Tibial nerve (tissue), 4 donors: ENCODE measurements at places on chromosomes 1 and 21. TPM values are rescaled to one million over a fixed set of nuclear protein-coding genes. Genes with fewer than 3 reads are reported as not detected.

Gene S100B
- 1,153 TPM for total RNA-seq

Gene GNAI3
- 4.5 TPM for total RNA-seq

Gene YTHDF2
- total RNA-seq, result 42.8 TPM

Gene BSND
- total RNA-seq, result not detected

Gene TFF2
- total RNA-seq, result not detected

Gene C1QB
- total RNA-seq, result 448 TPM

Gene LCA5L
- total RNA-seq, result 1.9 TPM

Gene PTGFR
- total RNA-seq, result 10.8 TPM

Gene TEX38
- not detected for total RNA-seq

GRCh38 chr1:164565357-164565756 is 6.4 kb downstream of the PBX1 start:
- DNase-seq, result no peak

DNA sequence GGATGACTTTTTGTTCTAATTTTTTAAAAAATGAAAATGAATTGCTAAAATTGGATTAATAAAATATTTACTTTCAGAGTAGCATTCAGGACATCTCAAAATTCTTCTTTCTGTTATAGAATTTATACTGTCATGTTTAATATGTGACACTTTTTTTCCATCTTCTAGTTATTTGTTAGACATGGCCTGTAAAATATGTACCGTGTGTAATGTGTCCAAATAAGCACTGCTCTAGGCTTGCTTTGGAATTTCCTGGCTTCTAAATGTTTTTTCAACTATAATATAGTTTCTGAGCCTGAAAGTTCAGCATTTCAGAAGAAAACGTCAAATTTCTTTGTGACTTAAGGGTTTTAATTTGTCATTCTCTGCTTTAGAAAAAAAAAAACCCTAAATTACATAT is 243.6 kb downstream of the DNM3 start:
- DNase-seq, result no peak

GRCh38 chr1:28099050-28099769 is 10.8 kb upstream of the EYA3 start:
- no peak for DNase-seq

DNA sequence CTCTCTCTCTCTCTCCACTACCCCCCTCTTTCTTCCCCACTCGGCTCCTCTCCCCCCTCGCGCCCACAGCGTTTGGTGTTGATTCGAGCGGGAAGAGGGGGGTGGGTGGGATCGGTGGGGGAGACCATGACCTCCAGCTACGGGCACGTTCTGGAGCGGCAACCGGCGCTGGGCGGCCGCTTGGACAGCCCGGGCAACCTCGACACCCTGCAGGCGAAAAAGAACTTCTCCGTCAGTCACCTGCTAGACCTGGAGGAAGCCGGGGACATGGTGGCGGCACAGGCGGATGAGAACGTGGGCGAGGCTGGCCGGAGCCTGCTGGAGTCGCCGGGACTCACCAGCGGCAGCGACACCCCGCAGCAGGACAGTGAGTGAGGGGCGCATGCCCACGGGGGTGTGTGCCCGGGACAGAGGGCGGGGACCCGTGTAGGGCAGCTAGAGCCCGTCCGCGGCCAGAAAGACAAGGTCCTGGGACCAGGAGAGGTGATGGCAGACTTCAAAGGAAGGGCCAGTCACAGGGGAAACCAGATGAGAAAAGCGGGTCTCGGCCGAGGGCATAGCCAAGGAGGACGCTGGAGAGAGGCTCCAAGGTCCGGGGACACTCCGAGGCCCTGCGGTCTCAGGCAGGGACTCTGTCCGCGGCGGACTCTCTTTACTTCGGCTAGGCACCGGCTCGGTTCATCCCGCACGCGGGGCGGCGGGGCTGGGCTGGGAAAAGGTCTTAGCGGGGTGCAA is at the start of gene PRRX1:
TSS of gene PRRX1 (plus strand) at position 39 of the 735 bp plus-strand sequence. CDS start at position 127, 88 bp downstream.
- DNase-seq, result no peak

DNA sequence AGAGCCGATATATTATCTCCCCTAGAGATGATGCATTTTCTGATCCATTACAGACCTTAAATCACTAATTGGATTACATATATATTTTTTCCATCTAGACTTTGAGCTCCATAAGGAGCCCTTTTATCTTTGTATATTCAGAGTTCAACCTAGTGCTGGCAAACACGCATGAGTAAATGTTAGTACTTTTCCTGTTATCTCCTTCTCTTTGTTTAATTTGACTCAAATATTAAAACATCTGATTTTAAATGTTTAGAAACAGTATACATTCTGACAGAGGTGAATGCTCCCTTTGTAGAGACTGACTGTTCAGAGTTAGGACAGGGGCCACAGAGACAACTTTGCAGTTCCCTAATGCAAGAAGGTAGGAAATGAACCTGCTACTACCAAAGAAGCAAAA is 37.1 kb downstream of the EIF2B3 start:
- no peak for DNase-seq

DNA sequence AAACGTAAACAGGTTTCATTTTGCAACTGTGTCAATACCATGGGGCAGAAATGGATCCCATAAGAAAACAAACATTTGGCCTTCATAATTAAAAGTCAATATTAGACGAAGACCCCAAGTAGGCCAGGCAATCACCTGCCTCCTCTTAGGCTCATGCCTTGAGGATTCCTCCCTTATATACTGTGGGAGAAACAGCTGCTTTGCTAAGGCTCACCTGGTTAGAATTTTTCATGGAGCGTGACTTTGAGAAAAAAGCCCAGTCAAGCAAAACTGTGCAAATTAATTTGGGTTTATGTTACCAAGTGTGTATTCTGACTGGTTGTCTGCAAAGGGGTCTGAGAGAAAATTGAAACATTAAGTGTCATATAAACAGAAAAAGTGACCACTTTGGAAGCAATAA is 605.3 kb upstream of the USP24 start:
- DNase-seq, result no peak

DNA sequence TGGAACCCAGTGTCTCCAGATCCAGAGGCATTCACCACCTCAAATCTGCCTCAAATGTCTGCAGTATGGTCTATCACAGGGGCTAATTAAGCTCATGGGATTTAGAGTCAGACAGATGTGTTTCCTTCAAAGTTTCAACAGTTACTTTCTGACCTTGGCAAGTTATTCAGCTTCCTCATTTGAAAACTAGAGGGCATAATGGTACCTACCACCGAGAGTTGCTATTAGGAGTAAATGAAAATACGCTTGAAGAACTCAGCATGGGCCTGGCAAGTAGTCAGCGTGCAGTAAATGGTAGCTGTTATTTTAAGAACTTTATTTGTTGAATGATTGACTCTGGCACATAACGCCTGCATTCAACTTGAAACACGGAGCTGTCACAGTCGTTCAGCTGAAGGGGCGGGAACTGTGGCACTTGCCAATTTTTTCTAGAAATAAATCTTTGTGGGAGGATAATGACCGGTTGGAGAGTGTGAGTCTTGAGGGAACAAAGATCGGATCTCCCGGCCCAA is 1.2 kb upstream of the CAP1 start:
- DNase-seq, result no peak

DNA sequence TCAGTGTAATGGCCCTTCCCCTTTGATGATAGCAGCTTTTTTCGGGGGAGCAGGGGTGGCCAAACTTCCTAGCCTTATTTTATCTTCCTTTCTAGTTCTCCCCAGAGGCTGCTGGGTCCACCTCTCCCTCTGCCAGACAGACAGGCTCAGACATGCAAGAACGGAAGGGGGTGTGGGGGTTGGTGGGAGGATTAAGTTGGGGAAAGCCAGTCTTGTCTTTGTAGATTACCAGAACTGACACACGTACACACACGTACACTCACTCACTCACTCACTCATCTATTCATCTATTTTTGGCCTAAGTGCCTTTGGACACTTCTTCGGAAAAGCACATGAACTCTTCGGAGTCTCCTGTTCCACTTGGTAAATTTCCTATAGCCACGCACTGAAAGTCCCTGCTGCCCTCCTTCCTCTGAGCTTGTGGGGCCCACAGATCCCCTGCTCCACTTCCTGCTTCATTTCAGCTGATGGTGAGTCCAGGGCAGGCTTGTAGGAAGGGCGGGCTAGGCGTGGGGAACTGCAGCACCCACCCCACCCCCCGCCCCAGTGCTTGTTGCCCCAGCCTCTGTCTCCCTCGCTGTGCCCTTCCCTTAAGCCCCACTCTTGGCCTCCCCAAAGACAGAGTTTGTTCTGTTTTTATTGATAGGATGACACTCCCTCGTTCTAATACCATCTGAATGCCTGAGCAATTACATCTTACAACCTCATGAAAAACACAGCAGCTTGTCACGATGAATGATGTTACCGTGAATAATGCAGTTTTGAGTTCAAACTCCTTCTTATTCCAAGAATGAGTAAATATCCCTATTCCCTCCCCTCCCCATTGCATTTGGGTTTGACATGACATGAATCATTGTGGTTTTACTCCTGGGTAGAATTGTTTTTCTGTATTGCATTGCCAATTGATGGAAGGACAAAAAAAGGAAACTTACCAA is 60.7 kb upstream of the ATP5PO start:
- DNase-seq, result no peak

- no peak for DNase-seq
Measured at GRCh38 chr1:85022700-85023099, 25.6 kb downstream of the MCOLN3 start.

GRCh38 chr1:82177192-82177591 is 376.5 kb downstream of the ADGRL2 start:
- DNase-seq, result no peak

DNA sequence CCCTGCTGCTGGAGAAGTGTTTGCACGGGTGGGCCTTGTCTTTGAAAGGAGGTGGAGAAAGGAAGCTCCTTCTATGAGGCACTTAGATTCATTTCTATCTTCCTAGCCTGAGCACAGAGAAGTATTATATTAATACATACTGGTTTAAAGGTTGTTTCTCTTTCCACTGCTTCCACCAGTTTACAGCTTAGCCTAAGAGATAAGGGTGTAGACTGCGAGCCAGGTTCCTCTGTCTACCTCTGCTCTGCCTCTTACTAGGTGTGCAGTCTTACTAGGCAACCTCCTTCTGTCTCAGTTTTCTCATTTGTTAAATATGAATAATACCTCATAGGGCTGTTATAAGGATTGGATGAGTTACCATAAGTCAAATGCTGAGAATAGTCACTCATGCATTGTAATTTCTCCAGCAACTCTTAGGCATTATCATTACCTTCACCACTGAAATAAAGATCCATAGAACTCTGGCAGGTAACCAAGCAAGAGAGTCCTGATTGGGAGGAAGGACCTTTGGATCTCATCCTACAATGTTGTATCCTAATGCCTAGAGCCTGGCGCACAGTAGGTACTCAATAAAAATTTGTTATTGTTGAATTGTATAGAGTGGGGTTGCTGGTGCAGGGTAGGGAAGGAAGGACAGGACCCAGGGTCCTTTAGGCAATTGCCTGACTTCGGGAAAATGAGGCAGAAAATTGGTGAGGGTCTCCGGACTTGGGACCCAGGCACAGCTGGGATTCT is 95.1 kb downstream of the TBX19 start:
- DNase-seq, result no peak

DNA sequence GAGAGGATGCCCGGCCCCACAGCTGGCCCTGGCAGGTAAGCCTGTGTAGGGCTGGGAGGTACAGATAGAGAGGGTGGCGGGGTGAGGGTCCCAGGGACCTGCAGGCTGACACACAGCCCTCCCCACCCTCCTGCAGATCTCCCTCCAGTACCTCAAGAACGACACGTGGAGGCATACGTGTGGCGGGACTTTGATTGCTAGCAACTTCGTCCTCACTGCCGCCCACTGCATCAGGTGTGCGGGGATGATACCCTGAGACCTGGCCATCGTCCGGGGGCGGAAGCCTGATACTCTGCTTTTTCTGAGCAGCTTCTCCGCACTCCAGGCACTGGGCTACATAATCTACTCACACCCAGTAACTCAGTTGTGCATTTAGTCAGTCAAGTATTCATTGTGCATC is 2.1 kb downstream of the CTRC start:
- no peak for DNase-seq

DNA sequence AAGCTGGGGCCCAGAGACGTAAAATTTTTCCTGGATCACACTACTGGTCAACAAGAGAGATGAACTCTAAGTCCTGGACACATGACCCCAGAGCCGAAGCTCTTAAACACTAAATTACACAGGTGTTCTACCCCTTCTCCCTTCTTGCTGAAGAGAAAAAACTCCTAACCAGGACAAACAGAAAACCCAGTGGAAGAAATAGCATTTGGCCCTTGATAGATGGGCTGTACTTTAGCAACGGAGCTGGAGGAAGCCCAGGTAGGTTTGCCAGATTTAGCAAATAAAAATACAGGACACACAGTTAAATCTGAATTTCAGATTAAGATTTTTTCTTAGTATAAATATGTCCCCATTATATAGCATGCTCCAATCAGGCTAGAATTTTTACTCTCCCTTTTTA is 72.7 kb downstream of the DIRAS3 start:
- no peak for DNase-seq

GRCh38 chr21:45255381-45256020 is 32.2 kb downstream of the POFUT2 start:
- DNase-seq, result no peak

- DNase-seq, result no peak
Measured at GRCh38 chr1:214329470-214330220, 48.7 kb downstream of the SMYD2 start.

DNA sequence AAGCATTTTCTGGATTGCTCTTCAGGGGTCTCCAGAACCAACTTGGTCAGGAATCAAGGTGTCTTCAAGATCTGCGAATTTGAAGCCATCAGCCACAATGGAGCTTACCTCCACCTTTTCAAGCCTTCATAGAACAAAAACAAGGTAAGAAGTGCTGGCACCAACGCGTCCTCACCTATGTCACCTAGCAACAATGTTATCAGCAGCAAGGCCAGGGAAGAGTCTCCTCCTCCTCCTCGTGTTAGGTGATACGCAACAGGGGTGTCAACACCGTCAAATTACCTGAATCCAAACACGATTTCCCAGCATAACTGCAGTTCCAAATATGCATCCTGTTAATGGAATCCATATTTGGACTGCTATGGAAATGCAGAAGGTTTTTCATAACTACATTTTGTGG is 4.1 kb upstream of the TIAM1 start:
- no peak for DNase-seq

- DNase-seq, result no peak
Measured at GRCh38 chr1:21956720-21957552, 19.8 kb upstream of the HSPG2 start.

DNA sequence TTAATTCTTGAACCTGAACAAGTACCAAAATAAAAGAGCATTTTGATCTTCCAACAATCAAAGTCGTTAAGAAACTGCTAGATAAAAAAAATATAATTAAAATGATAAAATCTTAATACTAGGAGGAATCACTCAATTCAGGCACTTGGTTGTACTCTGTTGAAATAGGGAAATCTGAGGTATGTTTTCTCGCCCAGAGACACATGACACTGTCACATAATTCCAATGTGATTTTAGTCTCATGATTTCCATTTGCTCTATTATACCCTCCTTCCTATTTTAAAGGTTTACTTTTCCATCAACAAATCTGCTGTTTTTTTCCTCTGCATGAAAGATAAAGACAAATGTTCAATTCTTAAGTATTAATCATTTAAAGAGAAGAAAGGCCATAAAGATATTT is 97.6 kb downstream of the ZZZ3 start:
- no peak for DNase-seq
